Myometrial cell (primary cell): ENCODE measurements at places on chromosomes 5 and 9. TPM values are rescaled to one million over a fixed set of nuclear protein-coding genes. Genes with fewer than 3 reads are reported as not detected.

The FREM1 gene
- under 0.01 TPM in 1 of 2 replicates, not detected in the other for total RNA-seq

The SARDH gene
- total RNA-seq, result 5.3 and 5.5 TPM in 2 replicates

The CBY3 gene
- not detected in 2 replicates for total RNA-seq

The OLFM1 gene
- total RNA-seq, result 0.29 and 9.9 TPM in 2 replicates

The ANKRD31 gene
- under 0.01 TPM in 1 of 2 replicates, not detected in the other for total RNA-seq

The FAM151B gene
- 2.9 and 3.2 TPM in 2 replicates for total RNA-seq

The CARTPT gene
- total RNA-seq, result not detected in 2 replicates

The ROPN1L gene
- 1.8 TPM in 1 of 2 replicates, not detected in the other for total RNA-seq

The SLC46A2 gene
- not detected in 2 replicates for total RNA-seq
